Stimulated activated naive B cell treated with anti-CD40 and anti-IgM and Interleukin-4, amounts not matched to agents 10 μg/mL and 1 μg/mL and 100 μg/mL, for 72 hours (primary cell): ENCODE measurements at places on chromosomes 3 and 15.

DNA sequence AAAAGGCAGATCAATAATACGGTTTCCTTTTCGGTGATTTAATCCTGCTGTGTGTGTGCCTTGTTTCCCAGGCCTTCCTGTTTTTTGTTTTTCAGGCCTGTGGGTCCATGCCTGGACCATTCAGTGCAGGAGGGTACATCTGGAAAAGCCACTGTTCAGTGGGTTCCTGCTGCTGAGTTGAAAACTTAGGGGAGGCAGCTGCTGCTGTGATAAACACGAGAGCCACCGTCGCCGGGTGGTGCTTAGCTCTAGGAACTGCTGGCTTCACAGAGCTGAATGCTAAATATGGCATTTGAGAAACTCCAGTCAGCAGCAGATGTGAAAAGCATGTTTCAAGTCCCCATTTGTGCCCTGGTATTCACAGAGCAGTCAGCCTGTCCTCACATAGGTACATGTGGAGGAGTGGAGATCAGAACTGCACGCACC is 44.0 kb downstream of the SYNM start:
- DNase-seq: no peak

GRCh38 chr3:115385774-115386730 is 237.3 kb upstream of the GAP43 start:
- no peak for DNase-seq

DNA sequence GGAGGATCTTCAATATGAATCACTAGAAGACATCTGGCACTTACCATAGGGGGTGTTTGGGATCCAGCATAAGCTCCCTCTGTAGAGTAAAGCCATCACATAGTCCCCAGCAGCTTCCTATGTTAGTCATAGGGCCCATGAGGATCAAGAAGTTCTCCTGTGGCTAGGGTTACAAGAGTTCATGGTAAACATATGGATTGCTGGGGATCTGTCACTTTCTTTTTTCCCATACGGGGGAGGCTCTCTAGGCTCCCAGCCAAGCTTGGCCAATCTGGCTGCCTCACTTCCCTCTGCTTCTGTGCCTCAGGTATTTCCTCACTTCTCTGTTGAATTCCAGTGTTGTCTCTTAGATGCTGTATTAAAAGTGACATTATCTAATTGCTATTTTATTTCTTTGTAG is 597.9 kb downstream of the PDCD6IP start:
- no peak for DNase-seq

- DNase-seq: no peak
These were observed 2.7 kb upstream of the KNSTRN start for GRCh38 chr15:40379853-40380252.

DNA sequence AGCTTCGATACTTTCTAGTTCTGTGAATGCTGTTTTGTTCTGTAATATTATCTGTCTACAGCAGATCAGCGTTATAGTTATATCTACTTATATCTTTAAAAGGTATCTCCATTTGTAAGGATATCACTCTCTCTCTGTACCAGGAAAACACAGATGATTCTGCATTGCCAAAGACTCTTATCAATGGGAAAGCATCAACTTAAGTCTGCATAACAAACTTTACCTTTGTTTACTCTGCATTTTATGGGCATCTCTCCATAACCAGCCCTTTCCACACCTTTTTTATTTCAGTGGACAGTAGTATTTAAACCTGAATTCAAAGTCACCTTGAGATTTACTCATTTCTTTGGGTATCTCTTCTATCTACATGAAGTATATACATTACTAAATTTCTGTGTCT is 238.7 kb upstream of the GRM7 start:
- DNase-seq: no peak

DNA sequence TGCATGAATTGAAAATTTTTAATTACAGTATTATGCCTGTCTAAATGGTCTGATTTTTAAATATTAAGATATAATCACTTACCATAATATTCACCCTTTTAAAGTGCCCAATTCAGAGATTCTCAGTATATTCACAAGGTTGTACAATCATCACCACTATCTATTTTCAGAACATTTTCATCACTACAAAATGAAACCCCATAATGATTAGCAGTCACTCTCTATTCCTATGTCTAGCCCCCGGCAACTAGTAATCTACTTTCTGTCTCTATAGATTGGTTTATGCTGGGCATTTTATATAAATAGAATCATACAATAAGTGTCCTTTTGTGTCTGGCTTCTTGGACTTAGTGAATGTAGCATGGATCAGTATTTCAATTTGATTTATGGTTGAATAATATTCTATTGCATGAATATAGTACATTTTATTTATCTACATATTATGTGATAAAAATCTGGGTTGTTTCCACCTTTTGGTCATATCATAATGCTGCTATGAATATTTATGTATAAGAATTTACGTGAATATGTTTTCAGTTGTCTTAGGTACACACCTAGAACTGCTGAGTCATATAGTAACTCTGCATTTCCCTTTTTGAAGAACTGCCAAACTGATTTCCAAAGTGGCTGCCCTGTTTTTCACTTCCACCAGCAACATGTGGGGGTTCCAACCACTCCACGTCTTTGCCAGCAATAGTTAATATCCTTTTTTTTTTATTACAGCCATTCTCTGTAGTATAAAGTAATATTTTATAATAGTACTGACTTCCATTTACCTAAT is 485.7 kb upstream of the ZNF385D start:
- DNase-seq: no peak

DNA sequence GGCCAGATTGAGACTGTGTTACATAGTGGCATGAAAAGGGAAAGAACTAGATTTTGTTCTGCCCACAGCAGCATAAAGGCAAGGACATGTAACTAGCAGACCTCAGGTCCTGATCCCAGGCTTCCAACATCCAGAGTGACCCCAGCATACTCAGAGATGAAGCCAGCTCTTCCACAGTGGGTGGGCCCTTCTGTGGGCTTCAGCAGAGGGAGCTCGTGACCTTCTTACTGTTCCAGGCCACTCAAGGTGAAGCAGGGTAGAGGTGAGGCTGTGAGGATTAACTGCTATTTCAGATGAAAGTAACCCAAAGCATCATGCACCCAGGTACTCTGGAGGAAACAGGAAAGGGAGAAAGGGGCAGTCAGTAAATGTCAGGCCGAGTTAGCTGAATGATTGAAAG is 905 bp upstream of the SLC24A1 start:
- DNase-seq: no peak

DNA sequence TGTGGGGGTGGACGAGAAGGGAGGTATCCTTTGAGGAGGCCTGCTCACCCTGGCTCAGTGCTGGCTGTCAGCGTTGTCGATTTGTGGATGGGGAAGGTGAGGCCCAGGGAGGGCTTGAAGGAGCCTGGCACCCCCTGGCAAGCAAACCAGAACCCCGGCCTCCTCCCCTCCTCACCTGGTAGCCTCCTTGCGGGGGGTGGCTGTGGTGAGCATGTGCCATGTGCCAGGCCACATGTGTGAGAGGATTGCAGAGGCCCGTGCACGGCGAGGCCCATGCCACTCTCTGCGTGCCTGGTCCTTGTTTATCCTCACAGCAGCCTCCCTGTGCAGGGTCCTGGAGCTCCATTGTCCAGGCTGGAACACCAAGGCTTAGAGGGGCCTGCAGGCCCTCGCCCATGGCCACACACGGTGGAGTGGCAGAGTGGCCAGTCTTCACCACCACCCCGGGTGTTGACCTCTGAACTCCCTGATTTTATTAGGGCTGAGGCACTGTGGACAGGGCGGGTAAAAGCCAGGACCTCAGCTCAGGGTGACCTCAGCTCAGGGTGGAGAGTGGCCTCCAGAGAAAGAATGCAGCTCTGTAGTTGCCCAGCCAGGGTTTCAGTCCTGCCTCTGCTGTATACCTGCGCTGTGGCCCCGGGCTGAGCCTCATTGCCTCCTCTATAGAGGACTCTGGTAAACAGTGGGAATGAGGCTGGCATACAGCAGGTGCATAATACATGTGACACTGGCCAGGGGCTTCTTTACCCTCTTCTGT is 29.1 kb downstream of the HDAC11 start:
- no peak for DNase-seq

DNA sequence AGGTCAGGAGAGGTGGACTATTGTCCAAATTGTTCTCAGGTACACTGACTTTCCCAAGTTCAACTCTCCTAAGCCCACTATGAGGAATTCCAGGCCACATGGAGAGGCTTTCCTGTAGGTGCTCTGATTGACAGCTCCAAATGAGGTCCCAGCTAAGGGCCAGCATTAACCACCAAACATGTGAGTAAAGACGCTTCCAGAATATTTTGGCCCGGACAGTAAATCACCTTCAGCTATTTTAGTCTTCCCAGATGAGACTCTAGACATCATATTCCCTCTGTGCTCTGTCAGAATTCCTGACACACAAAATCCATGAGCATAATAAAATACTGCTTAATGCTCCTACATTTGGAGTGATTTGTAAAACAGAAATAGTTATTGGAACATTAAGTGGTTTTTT is 135.5 kb downstream of the TGFBR2 start:
- DNase-seq: no peak

GRCh38 chr3:30522476-30522875 is 83.9 kb upstream of the TGFBR2 start:
- DNase-seq: no peak

DNA sequence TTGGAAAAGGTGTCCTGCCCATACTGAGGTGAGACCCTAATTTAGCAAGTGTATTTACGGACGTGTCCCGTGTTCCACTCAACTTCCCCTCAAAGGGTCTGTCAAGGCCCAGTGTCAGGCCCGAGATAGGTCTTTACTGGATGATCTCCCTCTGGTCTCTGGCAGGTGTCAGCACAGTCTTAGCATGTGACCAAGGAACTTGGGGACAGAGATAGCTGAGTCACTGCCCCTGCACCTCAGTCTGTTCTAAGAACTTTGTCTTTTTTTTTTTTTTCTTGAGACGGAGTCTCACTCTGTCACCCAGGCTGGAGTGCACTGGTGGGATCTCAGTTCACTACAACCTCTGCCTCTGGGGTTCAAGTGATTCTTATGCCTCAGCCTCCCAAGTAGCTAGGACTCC is 32.1 kb upstream of the ALPK3 start:
- no peak for DNase-seq

- DNase-seq: peak; percentile 86
These were observed at the start of gene FAM219B for GRCh38 chr15:74906450-74907162. TSS of gene FAM219B (minus strand) at chr15:74906851. CDS start at chr15:74906800, 51 bp downstream.
